NCI-H460 (cell line): ENCODE measurements at places on chromosomes 13 and 19. TPM values are rescaled to one million over a fixed set of nuclear protein-coding genes. Genes with fewer than 3 reads are reported as not detected.

Gene NLRP5
- not detected in 2 replicates for total RNA-seq

Gene TEX26
- total RNA-seq = not detected in 2 replicates

Gene ZNF714
- total RNA-seq = 14.9 and 15.5 TPM in 2 replicates

Gene ZNF667
- not detected in 2 replicates for total RNA-seq

Gene CEACAM8
- total RNA-seq = not detected in 2 replicates

Gene VSTM1
- not detected in 2 replicates for total RNA-seq

Gene MAB21L1
- not detected in 2 replicates for total RNA-seq

Gene PLVAP
- total RNA-seq = not detected in 2 replicates

Gene CDK8
- total RNA-seq = 25.2 and 25.6 TPM in 2 replicates

Gene AKAP8L
- 47.2 and 49.4 TPM in 2 replicates for total RNA-seq

Gene NAPSA
- total RNA-seq = 0.49 TPM in 1 of 2 replicates, not detected in the other

Gene GJA3
- 0.10 and 0.14 TPM in 2 replicates for total RNA-seq

Gene CRLF1
- total RNA-seq = 91.3 and 109 TPM in 2 replicates

Gene UBE2L5
- total RNA-seq = not detected in 2 replicates

Gene SNRPA
- total RNA-seq = 185 and 211 TPM in 2 replicates
